ENCODE measurements at places on chromosomes 4 and X. TPM values are rescaled to one million over a fixed set of nuclear protein-coding genes. Genes with fewer than 3 reads are reported as not detected.

Gene EDNRA
- total RNA-seq: not detected

Gene AMBN
- total RNA-seq: not detected

Gene NKX6-1
- not detected for total RNA-seq

DNA sequence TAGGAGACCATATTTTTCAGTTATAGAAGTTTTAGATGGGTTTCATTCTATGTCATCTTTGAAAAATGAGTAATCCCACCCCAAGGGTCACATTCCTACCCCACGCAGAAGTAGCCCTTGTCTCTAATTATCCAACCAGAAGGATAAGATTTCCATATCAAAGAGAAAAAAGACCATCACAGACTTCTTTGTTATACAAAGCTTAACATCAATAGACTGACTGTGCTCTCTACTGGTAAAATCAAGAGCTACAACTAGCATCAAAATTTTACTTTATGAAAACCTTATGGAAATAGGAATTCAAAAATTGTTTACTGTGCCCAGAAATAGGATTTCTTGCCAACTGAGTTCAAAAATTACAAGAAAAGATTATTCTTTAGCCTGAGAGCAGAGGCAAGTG lies 24.9 kb downstream of the TNMD start:
- H3K27ac ChIP-seq: no peak overlapping the region
- H3K27me3 ChIP-seq: peaks cover 14% of the 10 kb centered on the region
- H3K4me3 ChIP-seq: no peak overlapping the region
- no peak for DNase-seq
- peaks cover 4% of the 10 kb centered on the region for H3K4me1 ChIP-seq

Gene STATH
- total RNA-seq: not detected

DNA sequence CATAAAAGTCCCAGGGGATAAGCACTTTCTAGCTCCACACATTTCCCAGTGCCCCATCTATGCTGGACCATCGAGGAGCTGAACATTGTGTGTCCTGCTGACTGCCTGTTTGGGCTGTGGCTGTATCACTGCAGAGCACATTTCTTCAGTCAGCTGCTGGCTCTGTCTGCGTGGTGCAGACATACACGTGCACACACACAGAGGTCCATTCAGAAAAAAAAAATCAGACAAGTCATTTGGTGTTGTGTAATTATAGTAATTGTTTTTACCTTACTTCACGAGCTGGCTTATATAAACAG lies 1.1 kb upstream of the PDLIM3 start:
- DNase-seq: no peak
- peaks cover 6% of the 10 kb centered on the region for H3K4me1 ChIP-seq
- no peaks in the 10 kb centered on the region for H3K36me3 ChIP-seq
- H3K4me3 ChIP-seq: no peak overlapping the region

GRCh38 chr4:5893004-5893580 lies at the start of gene CRMP1:
CRMP1 (minus strand) TSS chr4:5893086; CDS start chr4:5892969, 117 bp downstream.
- H3K27ac ChIP-seq: no peak within 1 kb of the TSS

DNA sequence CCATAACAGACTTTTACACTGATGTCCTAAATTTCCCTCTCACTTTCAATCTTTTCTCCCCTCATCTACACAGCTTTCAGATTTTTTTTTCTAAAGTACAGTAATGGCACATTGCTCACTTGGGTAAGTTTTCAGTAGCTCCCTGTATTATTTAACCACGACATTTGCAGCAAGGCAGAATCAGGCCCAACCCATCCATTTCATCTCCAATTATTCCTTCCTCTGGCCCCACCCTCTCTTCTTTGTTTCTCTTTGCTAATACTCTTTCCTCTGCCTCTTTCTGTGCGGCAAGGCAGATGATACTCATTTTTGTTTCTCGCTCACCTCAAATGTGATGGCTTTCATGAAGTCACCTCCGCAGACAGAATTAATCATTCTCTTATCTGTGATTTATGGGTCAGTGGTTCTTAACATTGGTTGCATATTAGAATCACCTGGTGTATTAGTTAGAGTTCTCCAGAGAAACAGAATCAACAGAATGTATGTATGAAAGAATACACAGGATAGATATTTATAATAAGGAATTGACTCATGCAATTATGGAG lies 43.4 kb upstream of the GATB start:
- H3K27me3 ChIP-seq: no peaks in the 10 kb centered on the region
- H3K27ac ChIP-seq: no peak overlapping the region
- no peaks in the 10 kb centered on the region for H3K4me1 ChIP-seq
- no peak for DNase-seq
- no peak overlapping the region for H3K4me3 ChIP-seq

Gene AKAP14
- total RNA-seq: not detected

Gene AMOT
- total RNA-seq: 2.3 TPM

- H3K27me3 ChIP-seq: peaks cover 3% of the 10 kb centered on the region
- H3K4me3 ChIP-seq: no peak overlapping the region
- no peak for DNase-seq
- H3K4me1 ChIP-seq: no peaks in the 10 kb centered on the region
Measured at GRCh38 chr4:57369446-57369845, 259.3 kb upstream of the IGFBP7 start.

DNA sequence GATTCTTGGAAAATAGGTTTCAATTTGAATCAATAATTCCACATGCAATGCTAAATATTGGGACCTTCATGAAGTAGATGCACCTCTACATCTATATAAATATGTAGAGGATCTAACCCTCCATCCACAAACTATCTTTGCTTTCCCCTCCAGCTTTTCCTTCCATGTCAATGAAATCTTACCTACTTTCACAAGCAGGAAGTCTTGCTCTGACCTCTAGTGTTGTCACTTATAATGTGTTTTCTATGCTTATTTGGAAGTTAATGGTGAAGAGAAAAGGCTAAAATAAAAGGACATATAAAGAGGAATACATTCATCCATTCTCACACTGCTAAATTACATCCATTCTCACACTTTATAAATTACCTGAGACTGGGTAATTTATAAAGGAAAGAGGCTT lies 472.7 kb upstream of the DIAPH2 start:
- no peaks in the 10 kb centered on the region for H3K27me3 ChIP-seq
- DNase-seq: no peak
- H3K4me1 ChIP-seq: no peaks in the 10 kb centered on the region
- H3K4me3 ChIP-seq: no peak overlapping the region
- no peaks in the 10 kb centered on the region for H3K36me3 ChIP-seq

- H3K27ac ChIP-seq: no peak overlapping the region
- H3K4me3 ChIP-seq: no peak overlapping the region
- H3K4me1 ChIP-seq: no peaks in the 10 kb centered on the region
- no peaks in the 10 kb centered on the region for H3K36me3 ChIP-seq
- no peak for DNase-seq
Measured at GRCh38 chr4:133186210-133186609, 37.1 kb downstream of the PCDH10 start.

DNA sequence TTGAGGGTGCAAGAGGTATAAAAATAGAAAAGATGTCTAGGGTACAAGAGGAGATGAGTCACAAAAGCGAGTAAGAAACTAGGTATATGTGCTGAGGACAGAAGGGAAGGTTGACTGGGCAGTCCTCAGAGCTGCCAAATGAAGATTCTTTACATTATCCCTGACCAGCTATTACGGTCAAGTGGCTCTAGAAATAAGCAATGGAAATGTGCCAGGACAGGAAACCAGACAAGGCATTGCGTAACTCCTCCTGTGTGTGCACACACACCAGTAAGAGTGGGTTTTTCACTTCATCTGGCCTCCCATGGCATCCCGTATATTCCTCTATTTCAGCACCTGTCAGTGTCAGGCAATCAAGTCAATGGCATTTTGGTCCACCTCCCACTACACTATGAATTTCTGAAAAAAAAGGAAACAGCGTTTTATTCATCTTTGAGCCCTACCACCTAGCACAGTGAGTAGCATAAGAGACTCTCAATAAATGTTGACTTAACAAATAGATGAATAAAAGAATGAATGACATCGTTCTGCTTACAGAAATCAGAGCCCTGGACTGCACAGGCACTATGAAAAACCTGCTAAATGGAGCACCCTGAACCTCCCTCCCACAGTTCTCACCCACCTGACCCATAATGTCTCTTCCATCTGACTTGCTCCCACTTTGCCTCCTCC lies 62.6 kb upstream of the KLF3 start:
- DNase-seq: no peak
- no peak overlapping the region for H3K4me3 ChIP-seq
- peaks cover 2% of the 10 kb centered on the region for H3K36me3 ChIP-seq

DNA sequence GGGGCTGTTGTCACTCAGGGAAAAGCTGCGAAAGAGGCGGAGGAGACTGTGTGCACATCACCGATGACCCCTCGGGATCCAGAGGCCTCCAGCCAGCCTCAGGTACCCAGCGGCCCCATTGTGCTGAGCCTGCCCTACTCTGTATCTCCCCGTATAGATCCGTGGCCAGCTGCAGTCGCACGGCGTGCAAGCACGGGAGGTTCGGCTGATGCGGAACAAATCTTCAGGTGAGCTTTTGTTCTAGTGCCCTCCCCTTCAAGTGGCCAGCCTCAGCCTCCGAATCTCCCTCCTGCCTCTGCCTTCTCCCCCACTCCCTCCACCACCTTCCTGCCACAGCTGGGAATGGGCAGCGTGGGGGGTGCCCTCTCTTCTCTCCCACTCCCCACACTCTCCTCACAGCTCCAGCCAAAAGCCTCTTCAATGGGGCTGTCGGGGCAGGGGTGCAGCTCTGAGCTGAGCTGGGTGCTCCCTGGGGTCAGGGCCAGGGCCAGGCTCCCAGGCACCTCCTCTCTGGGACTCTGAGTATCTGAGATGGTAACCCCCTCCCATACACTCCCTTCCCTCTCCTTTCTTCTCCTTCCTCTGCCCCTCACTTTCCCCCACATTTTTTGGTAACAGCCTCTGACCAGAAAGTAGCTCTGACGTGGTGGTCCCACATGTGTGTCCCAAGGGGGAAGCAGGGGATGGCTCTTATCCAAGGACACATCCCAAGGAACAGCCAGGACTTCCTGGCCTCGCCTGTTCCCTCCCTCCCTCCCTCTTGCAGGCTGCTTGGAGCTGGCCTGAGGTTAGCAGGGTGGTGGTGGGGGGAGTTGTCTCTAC lies 20.4 kb upstream of the UBA1 start:
- no peaks in the 10 kb centered on the region for H3K4me1 ChIP-seq
- H3K27me3 ChIP-seq: no peaks in the 10 kb centered on the region
- DNase-seq: no peak
- no peak overlapping the region for H3K4me3 ChIP-seq
- peaks cover 13% of the 10 kb centered on the region for H3K36me3 ChIP-seq

- no peaks in the 10 kb centered on the region for H3K36me3 ChIP-seq
- H3K4me3 ChIP-seq: no peak overlapping the region
- H3K27ac ChIP-seq: no peak overlapping the region
- H3K27me3 ChIP-seq: peaks cover 37% of the 10 kb centered on the region
Measured at GRCh38 chr4:47835494-47835893, 2.4 kb downstream of the CORIN start.

Gene ELOVL6
- 13.3 TPM for total RNA-seq

GRCh38 chr4:102007959-102008425 lies 217.5 kb downstream of the BANK1 start:
- H3K27ac ChIP-seq: no peak overlapping the region
- peaks cover 11% of the 10 kb centered on the region for H3K4me1 ChIP-seq
- peak; percentile 1 for DNase-seq
- no peaks in the 10 kb centered on the region for H3K27me3 ChIP-seq
- no peaks in the 10 kb centered on the region for H3K36me3 ChIP-seq

Gene C4orf51
- total RNA-seq: not detected

- H3K27me3 ChIP-seq: no peaks in the 10 kb centered on the region
- H3K4me3 ChIP-seq: no peak overlapping the region
- DNase-seq: no peak
- H3K36me3 ChIP-seq: no peaks in the 10 kb centered on the region
- H3K27ac ChIP-seq: no peak overlapping the region
- H3K4me1 ChIP-seq: no peaks in the 10 kb centered on the region
Measured at GRCh38 chrX:143571521-143571920, 54.2 kb upstream of the SPANXN3 start.

Gene SNCA
- not detected for total RNA-seq

DNA sequence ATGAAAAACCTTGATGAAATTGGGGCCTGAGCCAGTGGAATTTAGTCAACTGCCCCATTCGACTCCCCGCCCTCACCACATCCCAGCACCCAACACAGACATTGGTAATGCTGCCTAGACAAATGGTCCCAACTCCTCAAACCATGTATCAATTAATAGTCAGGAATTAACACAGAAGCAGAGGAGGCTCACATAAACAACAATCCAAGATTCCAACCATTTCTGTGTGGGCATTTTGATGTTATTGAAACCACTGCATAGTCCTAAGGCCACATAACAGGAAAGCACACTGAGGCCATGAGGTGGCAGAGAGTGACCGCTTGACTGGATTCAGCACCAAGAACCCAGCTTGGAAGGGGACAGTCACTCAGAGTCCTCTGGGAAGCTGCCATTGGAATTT lies 22.5 kb upstream of the PTCHD1 start:
- H3K4me3 ChIP-seq: no peak overlapping the region
- no peak for DNase-seq
- no peaks in the 10 kb centered on the region for H3K4me1 ChIP-seq

GRCh38 chr4:25560605-25561004 lies 95.0 kb upstream of the SLC34A2 start:
- no peaks in the 10 kb centered on the region for H3K27me3 ChIP-seq
- DNase-seq: no peak
- no peak overlapping the region for H3K4me3 ChIP-seq
- no peaks in the 10 kb centered on the region for H3K4me1 ChIP-seq
- H3K27ac ChIP-seq: no peak overlapping the region

- DNase-seq: no peak
- no peaks in the 10 kb centered on the region for H3K27me3 ChIP-seq
- no peak overlapping the region for H3K27ac ChIP-seq
- H3K36me3 ChIP-seq: no peaks in the 10 kb centered on the region
- H3K4me1 ChIP-seq: no peaks in the 10 kb centered on the region
Measured at GRCh38 chr4:21013501-21013900, 313.2 kb downstream of the PACRGL start.

DNA sequence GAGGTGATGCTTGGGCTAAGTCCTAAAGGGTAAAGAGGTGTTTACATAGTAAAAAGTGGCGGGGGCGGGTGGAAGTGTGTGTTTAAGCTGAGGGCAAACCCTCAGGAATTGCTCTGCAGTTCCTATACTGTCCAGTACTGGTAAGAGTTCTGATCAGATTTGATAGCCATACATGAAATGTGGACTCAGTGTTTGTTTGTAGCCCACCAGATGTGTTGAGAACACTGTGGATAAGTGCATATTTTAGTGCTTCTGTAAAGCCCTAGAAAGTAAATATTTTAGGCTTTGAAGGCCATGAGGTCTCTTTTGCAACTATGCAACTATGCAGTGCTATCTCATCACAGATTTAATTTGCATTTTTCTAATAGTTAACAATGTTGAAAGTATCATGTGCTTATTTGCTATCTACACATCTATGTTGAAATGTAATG lies 80.7 kb upstream of the EOLA2 start:
- DNase-seq: no peak
- H3K4me3 ChIP-seq: no peak overlapping the region
- H3K36me3 ChIP-seq: no peaks in the 10 kb centered on the region
- H3K27me3 ChIP-seq: no peaks in the 10 kb centered on the region
- H3K4me1 ChIP-seq: no peaks in the 10 kb centered on the region
- no peak overlapping the region for H3K27ac ChIP-seq

- no peaks in the 10 kb centered on the region for H3K27me3 ChIP-seq
- no peak for DNase-seq
- peaks cover 17% of the 10 kb centered on the region for H3K4me1 ChIP-seq
Measured at GRCh38 chr4:110160618-110161017, 37.8 kb downstream of the ELOVL6 start.

GRCh38 chr4:61545902-61546480 lies 345.9 kb downstream of the ADGRL3 start:
- no peaks in the 10 kb centered on the region for H3K4me1 ChIP-seq
- H3K27me3 ChIP-seq: no peaks in the 10 kb centered on the region
- no peak overlapping the region for H3K4me3 ChIP-seq
- no peak overlapping the region for H3K27ac ChIP-seq
- no peak for DNase-seq

Gene KLHL34
- 0.36 TPM for total RNA-seq

All from activated naive CD8-positive, alpha-beta T cell treated with anti-CD3 and anti-CD28 coated beads for 36 hours (primary cell).